ENCODE measurements at places on chromosomes 6 and 20. TPM values are rescaled to one million over a fixed set of nuclear protein-coding genes. Genes with fewer than 3 reads are reported as not detected.

ITPR3 gene
- total RNA-seq = 3.8 TPM

HDGFL1 gene
- total RNA-seq = not detected

SYS1 gene
- 22.0 TPM for total RNA-seq

DNA sequence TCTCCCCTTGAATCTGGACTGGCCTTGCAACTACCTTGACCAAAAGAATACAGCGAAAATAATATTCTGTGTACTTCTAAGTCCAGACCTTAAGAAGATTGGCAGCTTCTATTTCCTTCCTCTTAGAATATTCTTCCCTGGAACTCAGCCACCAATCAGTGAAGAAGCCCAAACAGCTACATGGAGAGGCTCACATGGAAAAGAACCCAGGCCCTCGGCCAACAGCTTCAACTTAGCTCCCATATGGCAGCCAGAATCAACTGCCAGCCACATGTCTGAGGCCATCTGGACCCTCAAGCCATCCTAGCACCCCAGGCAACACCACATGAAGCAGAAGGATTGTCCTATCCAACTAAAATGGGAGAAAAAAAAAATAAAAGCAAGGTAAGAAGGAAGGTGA, 178.8 kb downstream of the IBTK start:
- peaks cover 19% of the 10 kb centered on the region for H3K4me1 ChIP-seq
- H3K4me3 ChIP-seq = no peak overlapping the region
- no peaks in the 10 kb centered on the region for H3K27me3 ChIP-seq
- H3K27ac ChIP-seq = no peak overlapping the region

DNA sequence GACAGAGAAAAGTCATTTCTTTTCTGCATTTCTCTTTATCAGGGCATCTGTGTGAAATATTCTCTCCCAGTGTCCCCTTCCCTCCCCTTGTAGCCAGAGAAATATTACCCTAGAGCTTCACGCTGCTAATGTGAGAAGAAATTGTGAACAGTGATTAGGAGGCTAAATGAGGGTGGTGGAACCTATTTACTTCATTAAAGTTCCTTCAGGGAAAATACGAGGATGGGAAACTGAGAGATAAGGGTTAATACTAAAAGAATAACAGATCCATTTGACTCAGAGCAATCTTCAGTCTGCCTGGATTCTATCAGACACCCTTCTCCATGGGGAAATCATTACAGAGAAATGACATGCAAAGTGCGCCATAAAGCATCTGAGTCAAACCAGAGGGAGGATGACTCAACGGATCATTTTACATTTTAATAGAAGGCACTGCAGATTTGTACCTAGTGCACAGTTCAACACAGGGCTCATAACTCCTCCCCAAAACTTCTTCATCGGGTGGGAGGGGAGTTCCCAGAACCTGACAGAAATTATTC, 131.3 kb downstream of the GJA10 start:
- no peak overlapping the region for H3K27ac ChIP-seq
- no peak overlapping the region for H3K4me3 ChIP-seq
- peaks cover 1% of the 10 kb centered on the region for H3K27me3 ChIP-seq
- H3K36me3 ChIP-seq = no peaks in the 10 kb centered on the region
- DNase-seq = no peak

DNA sequence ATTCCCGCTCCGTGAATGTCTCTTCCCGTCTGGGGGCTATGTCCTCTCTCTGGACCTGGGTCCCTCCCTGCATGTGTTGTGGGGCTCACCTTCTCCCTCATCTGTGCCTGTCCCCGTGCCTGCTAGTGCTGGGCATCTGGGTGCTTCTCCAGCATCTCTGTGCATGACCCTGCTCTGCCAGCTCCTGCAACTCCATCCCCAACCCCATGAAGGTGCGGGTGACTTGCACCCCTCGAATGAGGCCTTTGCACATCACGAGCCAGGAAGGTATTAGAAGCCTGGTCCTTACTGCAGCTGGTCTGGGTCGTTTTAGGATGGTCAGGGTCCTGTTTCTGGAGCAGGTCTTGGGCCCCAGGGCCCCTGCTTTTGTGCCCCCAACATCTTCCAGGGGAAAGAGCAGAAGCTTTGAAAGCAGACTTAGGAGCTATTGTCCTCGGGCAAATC, 109.7 kb downstream of the AGPAT4 start:
- H3K4me3 ChIP-seq = no peak overlapping the region
- DNase-seq = no peak
- no peaks in the 10 kb centered on the region for H3K36me3 ChIP-seq
- H3K27ac ChIP-seq = no peak overlapping the region

GRCh38 chr20:58372806-58373205, 16.2 kb upstream of the VAPB start:
- no peak overlapping the region for H3K4me3 ChIP-seq
- no peak overlapping the region for H3K27ac ChIP-seq
- H3K4me1 ChIP-seq = peaks cover 34% of the 10 kb centered on the region
- no peaks in the 10 kb centered on the region for H3K36me3 ChIP-seq
- no peak for DNase-seq

DNA sequence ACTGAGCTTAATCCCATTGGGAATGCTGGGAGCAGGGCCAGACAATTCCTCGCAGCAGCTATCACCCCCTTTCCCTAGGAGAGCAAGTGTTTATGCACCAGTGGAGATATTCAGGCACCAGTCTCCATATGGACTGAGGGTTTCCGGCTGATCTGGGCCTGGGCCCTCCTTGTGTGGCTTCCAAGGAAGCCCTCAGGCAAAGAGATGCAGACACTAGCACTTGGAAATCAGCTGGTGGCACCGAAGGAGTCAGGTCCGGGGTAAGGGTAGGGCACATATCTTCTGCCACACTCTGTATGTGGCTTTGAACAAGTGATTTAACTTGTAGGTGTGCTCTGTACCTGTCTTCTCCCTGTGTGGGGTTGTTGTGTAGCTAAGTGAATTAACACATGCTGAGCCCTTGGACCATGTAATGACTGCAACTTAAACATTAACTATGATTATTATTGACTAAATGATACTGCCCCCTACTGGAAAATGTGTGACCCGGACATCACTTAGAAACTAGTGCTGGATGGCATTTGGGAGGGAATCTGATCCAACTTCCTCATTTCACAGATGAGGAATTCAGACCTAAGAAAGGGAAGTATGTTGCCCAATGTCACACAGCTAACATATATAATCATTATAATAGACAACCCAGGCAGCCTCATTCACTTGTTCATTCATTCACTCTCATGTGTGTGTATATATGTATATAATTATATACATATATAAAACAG, 19.3 kb upstream of the WFDC2 start:
- no peaks in the 10 kb centered on the region for H3K36me3 ChIP-seq
- H3K27ac ChIP-seq = no peak overlapping the region
- peak; percentile 66 for DNase-seq
- H3K4me3 ChIP-seq = no peak overlapping the region
- H3K4me1 ChIP-seq = peaks cover 6% of the 10 kb centered on the region
